Naive thymus-derived CD8-positive, alpha-beta T cell (primary cell): ENCODE measurements at places on chromosomes 3 and 15. TPM values are rescaled to one million over a fixed set of nuclear protein-coding genes. Genes with fewer than 3 reads are reported as not detected.

GRCh38 chr15:90924375-90924774, 8.0 kb downstream of the HDDC3 start:
- no peak for DNase-seq
- H3K4me1 ChIP-seq = peaks cover 9% of the 10 kb centered on the region
- H3K27me3 ChIP-seq = no peaks in the 10 kb centered on the region
- no peak overlapping the region for H3K4me3 ChIP-seq
- H3K27ac ChIP-seq = no peak overlapping the region
- peaks cover 10% of the 10 kb centered on the region for H3K36me3 ChIP-seq

DNA sequence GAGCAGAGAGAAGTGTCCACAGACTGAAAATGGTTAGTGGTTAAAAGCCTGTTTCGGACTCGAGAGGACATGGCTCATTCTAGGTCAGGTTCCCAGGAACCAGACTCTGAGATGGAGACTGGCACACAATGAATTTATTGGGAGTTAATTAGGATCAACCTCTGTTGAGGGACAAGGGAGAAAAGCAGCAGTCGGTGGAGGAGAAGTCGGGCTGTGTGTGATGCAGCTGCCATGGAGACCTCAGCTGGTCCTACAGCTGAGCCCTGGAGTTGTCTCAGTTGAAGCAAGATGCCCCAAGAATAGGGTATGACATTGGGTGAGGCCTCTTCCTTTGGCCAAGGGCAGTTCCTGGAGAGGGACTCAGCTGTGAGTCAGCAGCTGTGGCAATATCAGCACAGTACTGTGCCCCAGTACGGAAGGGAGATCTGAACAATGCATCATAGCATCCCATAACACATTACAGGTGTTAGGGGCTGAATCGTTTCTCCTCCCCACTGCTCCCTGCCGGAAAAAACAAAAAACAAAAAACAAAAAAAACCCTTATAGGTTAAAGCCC, 105.4 kb downstream of the ABHD5 start:
- peaks cover 4% of the 10 kb centered on the region for H3K27me3 ChIP-seq
- no peaks in the 10 kb centered on the region for H3K36me3 ChIP-seq
- no peak overlapping the region for H3K4me3 ChIP-seq
- H3K4me1 ChIP-seq = no peaks in the 10 kb centered on the region
- DNase-seq = no peak
- no peak overlapping the region for H3K27ac ChIP-seq

DNA sequence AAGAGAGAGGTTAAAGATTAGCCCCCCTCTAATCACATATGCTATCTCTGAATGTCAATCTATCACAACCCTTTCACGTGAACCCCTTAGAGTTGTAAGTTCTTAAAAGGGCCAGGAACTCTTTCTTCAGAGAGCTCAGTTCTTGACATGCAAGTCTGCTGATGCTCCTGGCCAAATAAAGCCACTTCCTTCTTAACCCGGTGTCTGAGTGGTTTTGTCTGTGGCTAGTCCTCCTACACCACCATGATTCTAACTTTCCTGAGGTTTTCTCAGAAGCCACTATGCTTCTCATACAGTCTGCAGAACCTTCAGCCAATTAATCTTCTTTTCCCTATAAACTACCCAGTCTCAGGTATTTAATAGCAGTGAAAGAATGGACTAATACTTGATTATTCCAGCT, 231.1 kb upstream of the CNTN6 start:
- H3K27ac ChIP-seq = no peak overlapping the region
- H3K36me3 ChIP-seq = no peaks in the 10 kb centered on the region
- H3K4me1 ChIP-seq = no peaks in the 10 kb centered on the region
- H3K4me3 ChIP-seq = no peak overlapping the region
- no peaks in the 10 kb centered on the region for H3K27me3 ChIP-seq
- DNase-seq = no peak

DNA sequence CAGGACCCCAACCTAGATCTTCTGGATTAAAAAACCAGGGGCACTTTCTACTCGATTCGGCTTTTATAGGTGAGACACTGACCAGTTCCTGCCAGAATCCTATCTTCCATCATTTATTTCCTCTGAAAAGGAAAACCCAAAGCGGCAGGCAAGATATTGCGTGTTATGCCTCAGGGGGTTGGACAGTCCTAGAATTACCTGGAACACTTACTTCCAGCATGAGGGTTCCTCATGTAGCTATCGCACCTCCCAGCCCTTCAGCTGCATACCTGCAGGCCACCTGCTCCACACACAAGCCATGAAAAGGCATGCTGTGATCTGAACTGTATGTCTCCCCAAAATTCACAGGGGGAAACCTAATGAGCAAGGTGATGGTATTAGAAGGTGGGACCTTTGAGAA, 58.3 kb upstream of the DLG1 start:
- peaks cover 18% of the 10 kb centered on the region for H3K27me3 ChIP-seq
- no peak for DNase-seq
- no peak overlapping the region for H3K27ac ChIP-seq
- H3K4me1 ChIP-seq = no peaks in the 10 kb centered on the region

DNA sequence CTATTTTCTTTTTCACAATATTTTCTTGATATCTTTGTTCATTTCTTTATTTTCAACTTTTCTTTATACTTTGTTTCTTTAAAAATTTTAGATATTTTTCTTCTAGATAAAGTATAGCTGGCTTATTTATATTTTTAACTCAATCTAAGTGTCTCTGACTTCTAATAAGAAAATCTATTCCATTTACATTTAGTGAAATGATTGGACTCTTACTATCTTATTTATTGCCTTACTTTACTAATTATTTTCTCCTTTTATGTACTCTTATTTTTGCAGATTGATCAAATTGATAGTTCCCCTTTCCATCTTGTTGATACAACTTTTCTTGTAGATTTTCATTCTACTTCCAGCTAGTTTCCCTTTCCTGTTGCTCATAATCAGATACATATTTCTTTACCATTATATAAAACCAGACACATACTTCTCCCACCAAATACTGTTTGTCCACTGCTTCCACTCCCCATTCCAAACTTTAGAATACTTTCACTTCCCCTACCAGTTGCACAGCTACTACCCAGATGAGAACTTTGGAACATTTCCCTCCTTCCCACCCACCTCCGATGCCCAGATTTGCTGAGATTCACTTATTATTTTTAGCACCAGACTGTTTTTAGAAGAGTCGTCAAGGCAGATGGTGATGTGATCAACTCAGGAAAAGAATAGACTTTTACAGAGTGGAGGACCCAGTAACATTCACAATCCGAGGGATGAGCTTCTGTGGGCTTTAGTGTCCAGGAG, 151.5 kb downstream of the LIPC start:
- H3K27ac ChIP-seq = no peak overlapping the region
- DNase-seq = no peak

GRAMD2A gene
- polyA plus RNA-seq = not detected

TLR9 gene
- not detected for polyA plus RNA-seq

GOLGA6C gene
- not detected for polyA plus RNA-seq
